H1 (cell line): ENCODE measurements at places on chromosomes 3 and 15.

DNA sequence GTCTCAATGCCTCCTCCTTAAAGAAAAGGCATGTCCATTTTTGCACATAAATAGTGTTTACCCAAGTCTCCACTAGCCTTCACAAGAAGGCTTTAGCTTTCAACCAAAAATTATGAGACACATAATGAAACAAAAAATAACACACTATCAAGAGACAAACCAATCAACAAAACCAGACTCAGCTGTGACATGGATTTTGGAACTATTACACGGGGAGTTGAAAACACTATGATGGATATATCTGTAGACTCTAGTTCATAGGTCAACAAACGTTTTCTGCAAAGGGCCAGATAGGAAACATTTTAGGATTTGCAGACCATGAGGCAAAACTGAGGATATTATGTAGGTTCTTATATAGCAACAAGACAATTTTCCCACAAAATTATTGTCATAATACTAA, 24.9 kb downstream of the MYL3 start:
- no peak for DNase-seq

GRCh38 chr3:134699721-134700120, 48.9 kb upstream of the KY start:
- no peak for DNase-seq

GRCh38 chr3:27724459-27725197, 2.5 kb upstream of the EOMES start:
- DNase-seq, result no peak

DNA sequence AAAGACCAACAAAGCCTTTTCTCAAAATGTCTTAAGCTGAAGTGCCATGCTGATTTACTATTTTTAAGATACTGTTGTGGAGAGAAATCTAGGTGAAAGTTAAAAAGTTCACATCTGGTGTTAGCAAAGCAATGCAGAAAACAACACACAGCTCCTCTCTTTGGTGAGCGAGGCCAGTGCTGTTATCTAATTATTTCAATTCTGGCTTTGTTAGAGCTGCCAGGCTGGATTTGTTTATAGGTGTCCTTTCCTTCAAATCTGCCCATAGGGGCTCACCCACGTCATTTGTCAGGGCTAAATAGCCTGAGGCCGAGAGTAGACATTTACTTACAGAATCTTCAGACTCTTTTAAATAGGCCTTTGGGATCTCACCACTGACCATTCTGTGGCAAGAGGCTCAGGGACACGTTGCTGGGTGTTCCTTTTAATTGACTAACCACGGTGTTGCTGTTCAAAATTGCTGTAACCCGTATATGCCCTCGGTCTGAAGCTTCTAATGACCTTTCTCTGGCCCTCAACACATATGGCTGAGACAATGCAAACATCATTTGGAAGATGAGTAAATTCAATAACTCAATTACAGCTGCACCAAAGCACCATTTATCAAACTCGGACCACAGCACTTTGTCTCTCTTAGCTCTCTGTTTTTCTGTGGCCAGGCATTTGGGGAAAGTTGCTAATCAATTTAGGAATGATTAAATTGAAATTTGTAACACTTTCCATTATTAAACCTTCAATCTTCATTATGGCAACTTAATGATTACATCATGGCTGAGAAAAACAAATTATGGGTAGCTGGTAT, 152.6 kb downstream of the PDZRN3 start:
- no peak for DNase-seq

GRCh38 chr3:149411583-149411982, 34.1 kb upstream of the TM4SF1 start:
- no peak for DNase-seq

DNA sequence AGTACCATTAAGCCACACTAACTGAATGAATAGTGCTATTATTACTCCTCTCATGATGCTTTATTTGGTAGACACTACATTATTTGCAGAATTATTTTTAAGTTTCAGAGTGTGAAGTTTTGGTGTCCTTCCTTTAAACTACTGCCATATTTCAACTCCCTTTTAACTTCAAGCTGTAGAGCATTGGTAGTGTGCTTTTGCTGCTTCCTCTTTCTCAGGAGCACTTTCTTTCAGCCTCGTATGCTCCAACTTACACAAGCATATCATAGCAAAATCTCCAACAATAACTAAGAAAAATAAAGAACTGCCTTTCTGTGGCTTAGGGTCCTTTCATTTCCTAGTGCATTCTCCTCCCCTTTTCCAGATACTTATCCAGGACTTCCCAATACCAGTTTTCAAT, 476.4 kb upstream of the AGTR1 start:
- no peak for DNase-seq

DNA sequence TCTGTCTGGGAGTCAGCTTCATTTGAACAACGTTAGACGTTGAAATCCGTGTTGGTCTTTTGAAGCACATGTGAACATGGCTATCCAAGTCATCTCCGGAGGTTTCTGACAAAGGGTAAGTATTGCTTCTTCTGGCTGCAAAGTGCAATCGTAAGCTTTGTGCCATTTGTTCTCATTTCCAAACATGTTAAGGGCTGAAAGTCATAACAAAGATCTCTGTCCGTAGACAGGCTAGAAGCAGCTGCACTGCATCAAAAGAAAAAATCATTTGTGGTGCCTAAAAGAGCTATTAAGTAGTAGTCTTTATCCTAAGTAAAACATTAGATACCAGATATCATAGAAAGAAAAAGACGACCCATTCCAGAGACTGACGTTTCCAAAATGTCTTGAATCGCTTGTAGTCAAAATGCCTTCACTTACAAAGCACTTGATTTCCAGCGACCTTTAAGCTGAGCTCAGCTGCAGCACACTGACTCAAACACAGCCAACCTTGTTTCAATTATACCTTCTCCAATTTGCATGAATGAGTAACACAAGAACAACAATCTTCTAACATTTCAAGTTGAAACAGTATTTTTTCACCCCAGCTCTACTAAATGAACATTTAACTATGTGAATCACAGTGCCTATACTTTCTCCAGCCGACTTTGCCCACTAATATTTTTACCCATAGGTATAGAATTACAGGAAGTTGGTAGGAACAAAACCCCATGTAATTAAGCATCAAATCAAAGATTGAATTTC, 76.6 kb downstream of the NEDD4 start:
- no peak for DNase-seq

DNA sequence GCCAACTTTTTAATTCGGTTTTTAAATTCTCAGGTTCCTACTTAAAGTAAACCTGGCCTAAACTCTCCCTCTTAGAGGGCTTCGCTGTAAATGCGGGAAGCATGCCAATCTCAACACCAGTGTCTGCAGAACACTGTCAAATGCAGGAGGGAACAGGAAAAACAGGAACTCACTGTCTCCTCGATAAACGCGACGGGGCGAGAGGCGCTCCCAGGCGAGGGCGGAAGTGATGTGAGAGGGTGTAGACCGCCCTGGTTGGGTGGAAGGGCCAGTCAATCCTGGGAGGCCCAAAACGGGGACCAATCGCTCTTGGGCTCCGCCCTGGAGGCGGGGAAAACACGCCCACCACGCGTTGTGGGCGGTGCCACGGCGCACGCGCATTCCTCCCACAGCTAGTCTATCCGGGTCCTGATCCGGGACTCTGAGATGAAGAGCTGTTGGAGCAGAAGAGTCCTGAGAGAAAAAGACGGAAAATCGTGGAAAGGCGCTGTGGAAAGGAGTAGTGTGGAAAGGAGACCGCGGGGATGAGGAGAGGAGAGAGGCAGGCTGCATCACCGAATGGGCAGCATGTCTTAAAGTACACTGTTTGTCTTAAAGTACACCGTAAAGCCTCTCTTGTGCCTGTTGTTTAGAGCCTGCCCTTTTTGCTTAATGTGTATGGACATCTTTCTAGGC, 27.1 kb downstream of the SLC28A2 start:
- peak; percentile 90 for DNase-seq

DNA sequence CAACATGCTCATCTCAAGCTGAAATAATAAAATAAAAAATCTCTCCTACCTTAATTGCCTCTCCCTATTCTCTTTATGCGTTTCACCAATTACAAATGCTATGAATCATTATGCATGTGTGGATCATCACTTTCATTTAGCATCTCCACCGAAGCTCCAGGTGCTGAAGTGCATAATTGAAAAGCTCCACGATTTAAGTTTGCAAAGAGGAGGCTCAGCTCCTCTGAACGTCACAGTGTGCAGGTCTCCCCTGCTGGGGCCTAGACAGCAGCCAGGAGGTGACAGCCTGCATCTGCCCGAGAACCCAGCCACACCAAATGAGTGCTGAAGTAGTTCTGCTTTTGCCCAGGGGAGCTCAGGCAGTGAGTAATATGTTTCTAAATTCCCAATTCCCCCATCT, 60.5 kb upstream of the GLCE start:
- DNase-seq, result no peak

GRCh38 chr3:101979033-101979432, 129.7 kb downstream of the NFKBIZ start:
- no peak for DNase-seq

DNA sequence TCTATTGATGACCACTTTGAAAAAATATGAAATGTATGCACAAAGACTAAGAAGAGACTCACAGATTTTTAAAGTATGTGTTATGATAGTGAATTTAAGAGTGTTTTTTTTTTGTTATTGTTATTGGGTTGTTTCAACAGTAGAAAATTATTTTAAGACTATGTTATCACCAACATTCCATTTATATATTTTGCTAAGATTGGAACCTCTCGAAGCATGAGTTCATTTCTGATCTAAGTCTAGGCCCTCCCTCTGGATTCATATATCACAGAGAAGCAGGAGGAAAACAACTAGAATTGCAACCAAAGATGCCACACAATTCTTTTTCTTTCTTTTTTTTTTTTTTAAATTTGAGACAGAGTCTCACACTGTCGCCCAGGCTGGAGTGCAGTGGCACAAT, 46.8 kb downstream of the ITGB5 start:
- DNase-seq, result no peak

DNA sequence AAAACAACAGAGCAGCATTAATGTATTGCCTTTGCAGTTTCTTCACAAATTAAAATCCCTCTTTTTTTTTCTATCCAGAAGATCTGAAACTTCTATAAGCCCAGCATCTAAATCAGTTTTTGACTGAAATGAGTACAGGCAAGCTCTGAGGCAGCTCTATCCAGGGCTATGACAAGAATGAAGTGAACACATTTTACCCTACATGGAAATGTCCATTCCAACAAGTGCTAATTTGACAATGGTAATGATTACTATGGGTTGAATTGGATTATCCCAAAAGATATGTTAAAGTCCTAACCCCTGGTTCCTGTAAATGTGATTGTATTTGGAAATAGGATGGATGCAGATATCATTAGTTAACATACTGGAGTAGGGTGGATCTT, 115.7 kb downstream of the RPL22L1 start:
- DNase-seq, result no peak

DNA sequence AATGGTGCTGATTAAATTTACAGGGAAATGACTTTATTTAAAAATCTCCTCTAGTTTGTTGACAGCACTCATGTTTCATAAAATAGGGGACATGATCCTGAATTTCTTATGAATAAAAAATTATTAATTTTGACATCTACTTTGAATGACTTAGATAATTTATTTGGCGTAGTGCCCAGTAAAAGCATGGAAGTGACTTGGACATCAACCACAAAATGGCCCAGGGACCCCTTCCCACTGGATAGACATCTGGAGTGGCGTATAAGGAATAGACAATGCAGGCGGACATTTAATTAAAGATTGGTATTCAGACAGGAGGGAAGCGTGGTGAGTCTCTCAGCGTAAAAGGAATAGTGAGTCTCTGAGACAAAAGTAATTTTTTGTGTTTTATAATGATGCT, 79.8 kb downstream of the ADAMTSL3 start:
- no peak for DNase-seq

DNA sequence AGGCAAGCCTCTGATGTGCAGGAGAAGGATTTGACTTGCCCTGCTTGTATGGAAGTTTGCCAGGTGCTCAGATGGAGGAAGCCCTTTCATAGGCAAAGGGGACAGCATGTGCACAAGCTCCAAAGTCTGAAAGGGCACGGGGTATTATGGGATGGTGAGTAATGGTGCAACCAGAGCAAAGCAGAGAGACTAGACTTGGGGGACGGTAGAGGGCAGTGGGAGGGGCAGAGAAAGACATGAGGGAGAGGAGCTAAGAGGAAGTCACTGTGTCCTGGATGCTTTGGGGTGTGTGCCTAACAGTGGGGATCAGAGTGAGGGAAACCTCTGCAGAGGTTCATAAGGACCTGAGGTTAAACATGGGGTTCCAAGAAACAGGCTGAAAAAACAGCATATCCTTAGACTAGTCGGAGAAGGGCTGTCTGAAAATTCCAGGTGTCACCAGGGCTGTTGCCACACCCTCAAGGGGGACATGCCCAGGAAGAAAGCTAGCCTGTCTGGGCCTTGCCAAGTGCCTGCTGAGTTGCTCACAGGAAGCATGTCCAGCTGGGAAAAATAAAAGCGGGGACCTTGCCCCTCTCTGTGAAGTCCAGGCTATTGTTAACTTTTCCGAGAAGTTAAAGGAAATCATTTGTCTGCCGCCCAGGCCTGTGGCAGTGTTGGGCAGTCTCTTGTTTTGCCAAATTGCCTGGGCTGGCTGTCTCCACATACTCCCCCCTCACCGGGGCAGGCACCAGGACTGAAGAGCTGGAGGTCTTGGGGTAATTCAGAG, 47.1 kb downstream of the HRH1 start:
- DNase-seq, result no peak

GRCh38 chr3:19540464-19540863, 392.2 kb downstream of the KCNH8 start:
- DNase-seq, result no peak

DNA sequence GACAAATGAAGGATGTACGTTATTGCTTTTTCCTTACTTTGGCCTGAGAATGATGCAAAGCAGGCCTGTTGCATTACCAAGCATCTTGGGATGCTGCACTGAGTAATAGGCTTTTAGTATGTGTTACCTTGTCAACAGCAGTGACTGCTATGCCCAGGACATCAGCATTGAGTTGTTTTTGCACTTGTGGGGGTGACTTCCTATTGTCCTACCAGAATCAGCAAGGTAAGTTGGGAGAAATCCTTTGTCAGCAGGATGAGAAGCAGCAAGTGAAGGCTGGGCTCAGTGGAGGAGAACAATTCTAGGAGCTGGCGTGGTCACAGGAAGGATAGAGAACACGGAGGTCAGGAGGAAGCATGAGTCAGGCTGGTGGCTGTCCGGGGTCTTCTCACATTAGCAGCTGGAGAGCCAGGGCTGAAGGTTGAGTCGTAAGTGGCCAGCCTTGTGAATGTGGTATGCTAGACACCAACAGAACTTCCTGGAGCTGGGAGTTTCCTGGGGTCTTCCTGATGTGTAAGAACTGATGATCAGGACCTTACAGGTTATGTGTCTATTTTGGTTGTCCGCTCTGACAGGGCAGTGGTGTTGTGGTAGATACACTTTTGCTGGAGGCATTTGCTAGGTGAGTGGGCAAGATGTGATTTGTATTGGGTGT, 142.7 kb downstream of the FNDC3B start:
- DNase-seq, result no peak

DNA sequence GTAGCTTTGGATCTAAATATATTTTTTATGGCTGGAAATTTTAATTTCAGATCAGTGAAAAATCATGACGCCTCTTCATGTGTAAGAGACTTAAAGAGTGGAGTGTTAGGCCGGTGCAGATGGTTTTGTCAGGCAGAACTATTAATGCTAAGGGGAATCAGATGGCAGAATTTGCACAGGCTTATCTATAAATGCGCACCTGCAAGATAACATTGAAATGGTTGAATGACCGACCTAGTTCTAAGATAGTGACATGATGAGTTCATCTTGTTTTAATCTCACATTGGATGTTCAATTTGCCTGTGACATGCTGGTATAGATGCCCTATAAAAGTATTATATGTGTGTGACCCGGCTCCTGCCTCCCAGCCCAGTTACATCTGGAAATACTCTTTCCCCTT, 340.6 kb downstream of the FEZF2 start:
- DNase-seq, result no peak
